Omental fat pad (tissue), 4 donors: ENCODE measurements at places on chromosomes 3 and 15.

GRCh38 chr3:10223676-10224639 is 24.3 kb upstream of the TATDN2 start:
- DNase-seq = no peak

GRCh38 chr3:23481616-23482278 is 278.6 kb downstream of the UBE2E2 start:
- DNase-seq = no peak

- DNase-seq = no peak
Observed at GRCh38 chr3:123638936-123639689, 54.3 kb upstream of the HACD2 start.

DNA sequence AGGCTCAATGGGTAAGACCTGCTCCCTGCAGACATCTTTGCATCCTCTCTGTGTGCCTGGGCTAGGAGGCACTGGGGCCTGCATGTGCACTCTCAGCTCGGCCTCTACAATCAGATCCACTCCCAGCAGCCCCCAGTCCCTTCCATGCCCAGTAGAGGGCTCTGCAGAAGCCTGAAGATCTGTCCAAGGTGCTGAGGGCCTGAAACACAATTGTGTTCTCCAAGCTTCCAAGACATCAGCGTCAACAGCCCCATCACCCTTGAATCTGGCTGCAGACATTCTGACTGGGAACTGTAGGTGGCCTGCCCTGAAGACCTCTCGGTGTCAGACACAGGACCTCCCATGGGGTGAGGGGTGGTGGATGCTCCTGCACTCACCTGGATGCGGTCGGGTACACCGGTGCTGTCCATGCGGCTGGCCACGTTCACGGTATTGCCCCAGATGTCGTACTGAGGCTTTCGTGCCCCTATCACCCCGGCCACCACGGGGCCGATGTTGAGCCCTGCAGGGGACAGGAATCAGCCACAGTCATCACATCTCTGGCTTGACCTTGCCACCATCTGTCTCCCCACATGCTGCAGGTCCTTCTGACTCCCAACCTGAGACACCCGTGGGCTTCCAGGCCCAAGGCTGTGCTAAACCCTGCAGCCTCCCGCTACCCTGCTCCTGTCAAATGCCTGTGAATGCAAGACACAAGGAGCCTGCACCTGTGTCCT is 84.7 kb downstream of the SEC22A start:
- DNase-seq = no peak

DNA sequence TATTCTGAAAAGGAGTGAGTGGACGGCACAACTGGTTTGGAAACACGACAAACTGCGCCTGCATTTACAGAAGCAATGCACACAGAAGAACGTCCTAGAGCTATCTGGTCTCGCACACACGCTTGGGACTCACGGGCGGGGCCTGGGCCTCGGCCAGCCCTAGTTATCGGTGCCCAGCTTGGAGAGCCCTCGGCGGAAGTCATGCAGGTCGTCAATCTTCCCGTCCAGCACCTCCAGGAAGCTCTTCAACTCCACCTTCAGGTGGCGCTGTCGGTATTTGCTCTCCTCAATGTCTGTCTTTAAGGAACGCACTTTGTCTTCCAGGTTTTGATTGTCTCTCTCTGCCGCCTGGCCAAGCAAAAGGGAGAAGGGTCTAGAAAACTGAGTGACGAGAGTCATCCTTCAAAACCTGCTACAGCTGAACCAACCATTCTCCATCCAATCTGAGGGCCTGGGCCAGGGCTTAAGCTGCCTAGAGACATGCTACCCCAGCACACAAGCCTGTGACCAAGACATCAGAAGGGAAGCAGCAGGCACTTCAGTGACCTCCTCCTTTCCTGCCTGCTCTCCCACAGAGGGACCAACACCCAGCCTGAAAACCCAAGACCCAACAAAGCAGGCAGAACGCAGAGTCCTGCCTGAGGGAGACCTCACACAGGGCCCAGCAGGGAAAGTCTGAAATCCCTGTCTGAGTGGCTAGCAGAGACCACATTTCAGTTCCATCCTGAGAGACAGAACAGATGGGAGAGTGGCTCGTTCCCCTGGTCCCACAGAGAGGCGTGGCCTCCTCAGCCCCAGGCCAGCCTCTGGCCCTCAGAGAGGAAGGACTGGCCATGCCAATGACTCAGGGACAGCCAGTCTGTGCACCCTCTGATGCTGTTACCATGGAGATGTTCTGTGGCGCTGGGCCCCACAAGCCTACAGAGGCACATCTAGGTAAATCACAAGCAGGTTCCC is 40.4 kb downstream of the WHAMM start:
- DNase-seq = no peak

- DNase-seq = no peak
Observed at GRCh38 chr3:140151321-140151720, 216.3 kb downstream of the CLSTN2 start.

- DNase-seq = no peak
Observed at GRCh38 chr3:110099711-110100110, 762.4 kb upstream of the DPPA4 start.

DNA sequence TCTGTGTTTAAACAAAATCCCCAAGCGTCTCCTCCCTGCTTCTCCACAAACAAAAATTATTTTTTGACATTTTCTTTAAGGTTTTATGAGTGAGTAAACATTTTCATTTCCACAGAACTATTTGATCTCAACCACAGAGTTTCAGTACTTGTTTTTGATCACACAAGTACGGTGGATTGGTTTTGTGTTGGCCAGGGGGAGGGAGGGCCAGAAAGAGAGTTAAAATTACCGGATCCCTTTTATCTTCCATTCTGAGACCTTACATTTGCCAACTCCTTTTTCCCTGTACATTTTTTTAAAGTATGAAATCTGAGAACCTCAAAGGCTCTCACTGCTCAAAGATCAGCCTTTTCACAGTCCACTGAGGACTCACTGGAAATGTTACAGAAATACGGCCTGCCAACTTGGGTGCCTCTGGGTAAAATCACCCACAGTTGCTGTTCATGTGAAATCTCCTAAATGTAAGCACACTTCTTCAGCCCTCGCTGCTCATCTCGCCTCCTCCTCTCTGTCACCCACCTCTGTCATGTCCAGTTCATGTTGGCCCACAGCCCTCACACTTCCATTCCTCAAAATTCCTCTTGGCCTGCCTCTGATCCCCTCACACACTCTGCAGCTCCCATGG is 1.7 kb downstream of the HOMER2 start:
- no peak for DNase-seq

GRCh38 chr15:38843736-38844590 is 279.3 kb upstream of the RASGRP1 start:
- no peak for DNase-seq

GRCh38 chr3:143040261-143040879 is 39.0 kb downstream of the U2SURP start:
- no peak for DNase-seq

- DNase-seq = no peak
Observed at GRCh38 chr3:146968204-146968651, 363.1 kb upstream of the PLSCR5 start.

DNA sequence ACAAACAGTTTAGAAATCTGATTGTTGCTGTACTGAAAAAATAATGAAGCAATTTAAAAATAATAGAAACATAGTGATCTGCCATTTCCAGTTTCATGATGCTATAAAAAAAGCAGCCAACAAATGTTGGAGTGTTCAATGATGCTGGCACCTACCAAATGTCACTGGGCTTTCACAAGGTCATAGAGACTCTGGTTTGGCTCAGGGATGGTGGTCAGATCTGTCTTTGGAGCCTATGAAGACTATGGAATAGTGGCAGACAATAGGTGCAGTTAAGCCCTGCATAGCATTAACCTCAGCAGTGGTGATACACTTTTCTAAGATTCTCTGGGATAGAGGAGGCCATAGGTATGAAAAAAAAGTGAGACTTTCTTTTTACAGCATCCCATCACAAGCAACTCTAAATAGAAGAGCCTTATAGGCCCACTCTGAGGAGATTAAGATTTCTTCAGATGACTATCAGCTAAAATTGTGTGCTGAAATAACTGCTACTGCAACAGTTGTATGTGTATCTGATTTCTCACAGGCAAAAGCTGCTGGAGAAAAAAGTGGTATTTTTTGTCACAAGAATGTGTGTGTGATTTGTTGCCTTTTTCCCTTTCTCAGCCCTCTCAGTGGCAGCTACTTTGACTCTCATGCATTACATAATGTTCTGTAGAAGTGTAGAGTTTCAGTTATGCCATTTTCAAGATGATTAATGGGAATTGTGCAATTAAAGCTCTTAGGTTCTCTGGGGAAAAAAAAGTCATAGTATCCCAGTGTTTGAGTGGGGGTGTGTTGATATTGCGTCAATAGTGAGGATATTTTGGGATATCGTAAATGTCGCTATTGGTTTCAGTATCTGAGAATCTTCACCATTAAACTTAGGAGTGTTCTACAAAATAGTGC is 137.4 kb downstream of the MBNL1 start:
- no peak for DNase-seq

GRCh38 chr3:159795681-159796175 is 192.9 kb upstream of the IL12A start:
- DNase-seq = no peak

- DNase-seq = no peak
Observed at GRCh38 chr15:34810443-34811129, 15.2 kb upstream of the ACTC1 start.

DNA sequence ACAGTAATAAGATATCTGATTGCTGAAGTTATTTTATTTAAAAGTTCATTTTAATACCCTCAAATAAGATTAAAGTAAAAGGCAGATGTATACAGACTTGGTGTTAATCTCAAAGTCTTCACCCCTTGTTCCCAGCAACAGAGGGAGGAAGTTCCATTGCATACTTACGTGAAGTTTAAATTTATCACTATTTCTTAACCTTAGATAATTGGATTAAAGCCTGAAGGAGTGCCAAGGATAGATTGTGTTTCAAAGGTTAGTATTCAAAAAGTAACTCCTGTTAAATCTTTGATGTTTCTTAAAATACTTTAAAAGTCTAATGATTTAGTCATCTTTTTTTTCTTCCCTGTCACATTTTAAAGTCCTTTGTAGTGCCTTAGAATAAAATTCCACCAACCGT is 39.3 kb downstream of the ATP1B3 start:
- no peak for DNase-seq

DNA sequence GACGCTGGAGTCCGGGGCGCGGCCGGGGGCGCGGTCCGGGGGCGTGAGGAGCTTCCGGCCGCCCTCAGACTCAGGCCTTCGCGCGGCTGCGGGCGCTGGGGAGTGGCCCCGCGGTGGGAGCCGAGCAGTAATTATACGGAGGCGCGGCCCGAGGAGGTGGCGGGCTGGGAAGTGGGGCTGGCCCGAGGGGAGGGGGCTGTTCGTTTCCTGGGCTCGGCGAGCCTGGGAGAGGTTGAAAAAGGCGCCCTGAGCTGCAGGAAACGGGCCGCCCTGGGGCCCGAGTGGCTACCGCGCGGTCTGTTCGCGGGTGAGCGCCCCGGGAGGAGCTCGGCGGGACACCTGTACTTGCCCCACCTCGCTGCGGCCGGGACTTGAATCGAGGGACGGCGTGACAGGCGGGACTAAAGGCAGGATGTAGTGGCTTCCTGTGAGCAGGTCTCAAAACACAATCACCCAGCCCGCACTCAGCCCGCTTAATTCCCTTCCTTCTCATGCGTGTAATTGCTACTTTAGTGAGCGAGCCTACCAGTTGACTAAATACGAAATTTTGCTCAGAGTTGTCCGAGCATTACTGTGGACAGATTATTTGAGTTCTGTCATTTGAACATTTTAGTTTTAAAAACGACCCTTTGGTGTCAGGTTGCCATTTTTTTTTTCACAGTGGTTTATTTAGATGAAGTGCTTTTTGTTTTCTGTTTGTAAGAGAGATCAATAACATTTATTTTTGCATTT is 860 bp downstream of the RASA2 start:
- DNase-seq = peak; percentile 39

DNA sequence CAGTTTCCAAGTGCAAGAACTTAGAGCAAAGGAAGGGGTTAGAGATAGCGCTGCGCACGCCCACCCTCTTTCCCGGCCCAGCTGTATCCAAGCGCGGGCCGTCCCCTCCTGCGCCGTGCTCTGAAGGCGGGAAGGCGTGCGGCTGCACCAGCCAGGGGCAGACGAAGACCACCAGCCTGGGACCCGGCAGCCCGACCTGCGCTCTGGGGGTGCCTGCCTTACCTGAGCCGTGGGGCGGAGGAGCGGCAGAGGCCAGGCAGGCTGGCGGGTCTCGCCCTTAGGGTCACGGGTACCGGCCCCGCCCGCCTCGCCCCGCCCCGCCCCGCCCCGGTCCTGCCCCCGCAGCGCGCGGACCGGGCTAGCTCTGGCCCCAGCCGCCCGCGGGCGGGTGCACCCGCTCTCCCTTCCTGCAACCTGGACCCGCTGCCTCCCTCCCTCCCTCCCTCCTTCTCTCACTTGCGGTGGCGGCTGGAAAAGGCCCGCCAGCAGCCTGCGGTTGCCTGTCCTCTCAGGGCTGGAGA is at the start of gene WDR72:
TSS of gene WDR72 (minus strand) at position 253 of the 521 bp plus-strand sequence. CDS start 26,514 bp downstream, outside the sequence.
- no peak for DNase-seq

DNA sequence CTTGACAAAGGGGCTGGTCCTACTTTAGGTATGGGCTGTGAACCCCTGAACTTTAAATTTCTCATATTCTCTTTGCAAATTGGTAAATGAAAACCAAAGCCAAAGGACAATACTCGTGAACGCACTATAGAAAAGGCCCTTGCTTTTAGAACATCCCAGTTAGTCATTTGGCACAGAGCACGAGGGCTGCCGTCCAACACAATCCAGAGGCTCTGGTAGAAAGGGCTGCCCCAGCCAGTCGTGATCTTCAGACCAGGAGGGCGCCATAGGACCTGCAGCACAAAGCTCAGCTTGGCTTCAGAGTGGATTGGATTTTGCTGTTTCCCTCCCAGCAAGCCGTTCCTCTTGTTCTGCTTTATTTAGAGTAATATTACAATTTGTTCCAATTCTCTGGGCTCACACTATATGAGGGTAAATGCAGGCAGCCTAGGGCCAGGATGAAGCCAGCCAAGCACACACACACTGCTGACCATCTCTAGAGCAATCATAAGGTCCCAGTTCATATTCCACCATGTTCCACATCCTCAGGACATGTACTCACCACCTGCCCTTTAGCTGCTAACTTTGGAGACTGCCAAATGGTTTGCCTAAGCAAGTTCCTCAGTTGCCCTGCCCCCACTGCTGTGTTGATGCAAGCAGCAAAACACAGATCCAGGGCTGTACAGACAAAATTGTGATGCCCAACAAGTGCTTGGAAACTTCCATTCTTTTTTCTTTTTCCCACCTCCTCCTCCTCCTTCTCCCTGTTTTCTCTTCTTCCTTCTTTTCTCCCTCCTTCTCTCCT is 6.0 kb upstream of the BFSP2 start:
- DNase-seq = no peak

- no peak for DNase-seq
Observed at GRCh38 chr3:170043506-170043905, 5.7 kb downstream of the GPR160 start.

DNA sequence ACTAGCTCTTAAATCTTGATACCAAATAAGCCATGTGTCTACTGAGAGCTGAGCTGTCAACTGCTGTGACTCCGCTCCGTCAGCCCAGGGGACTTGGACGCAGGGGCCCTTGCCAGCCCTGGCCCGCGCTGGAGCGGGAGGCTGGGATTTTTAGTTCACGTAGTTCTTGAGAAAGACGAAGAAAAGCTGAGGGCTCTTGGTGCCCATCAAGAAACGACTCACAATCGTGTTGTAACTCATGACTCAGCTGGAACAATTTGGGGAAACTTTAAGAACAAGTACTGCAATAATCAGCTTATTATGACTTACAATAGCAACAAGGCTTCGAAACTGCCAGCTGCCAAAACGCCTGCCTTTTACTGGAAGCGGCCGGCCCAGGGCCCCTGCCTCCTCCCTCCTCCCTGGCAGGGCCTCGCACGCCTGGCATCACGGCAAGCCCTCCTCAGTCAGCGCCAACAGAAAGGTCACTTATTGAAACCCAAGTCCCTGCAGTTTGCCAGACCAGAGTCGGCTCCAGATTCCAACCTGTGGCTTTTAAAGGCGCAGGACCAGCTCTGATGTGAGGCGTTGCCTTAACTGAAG is 60.3 kb downstream of the RGMA start:
- DNase-seq = peak; percentile 49
